C1 segment of cervical spinal cord (tissue), 14 donors: ENCODE measurements at places on chromosomes 16 and 17.

- DNase-seq = no peak
These were observed 912 bp downstream of the USP22 start for GRCh38 chr17:21041741-21042457.

DNA sequence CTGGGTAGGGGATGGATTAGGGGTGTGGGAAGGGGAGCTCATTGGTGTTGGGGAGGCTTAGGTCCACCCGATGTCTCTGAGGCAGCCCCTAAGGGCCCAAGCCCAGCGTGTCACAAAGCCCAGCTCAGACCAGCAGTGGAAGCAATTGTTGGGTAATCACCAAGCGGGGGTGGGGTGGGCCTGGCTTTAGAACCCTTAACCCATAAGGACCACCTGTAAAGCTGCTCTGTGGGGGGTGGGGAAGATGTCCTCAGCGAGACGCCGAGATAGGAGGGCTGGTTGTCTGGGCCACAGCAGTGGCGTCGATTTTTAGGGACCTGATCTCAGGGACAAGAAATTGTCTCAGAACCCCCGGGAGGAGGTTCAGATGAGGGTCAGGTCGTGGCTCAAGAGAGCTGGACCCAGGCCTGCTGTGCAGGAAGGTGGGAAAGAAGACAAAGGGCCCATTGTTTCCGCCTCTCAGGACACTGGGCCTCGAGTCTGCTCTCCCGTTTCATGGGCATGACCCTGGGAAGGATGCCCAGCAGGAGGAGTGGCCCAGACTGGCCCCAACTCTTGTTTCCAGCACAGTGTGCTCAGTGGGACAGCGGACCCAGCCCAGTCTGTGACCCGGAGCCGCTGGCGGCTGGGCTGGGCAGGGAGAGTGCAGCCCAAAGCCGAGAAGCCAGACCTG, 15.9 kb downstream of the ST6GALNAC2 start:
- DNase-seq = no peak

DNA sequence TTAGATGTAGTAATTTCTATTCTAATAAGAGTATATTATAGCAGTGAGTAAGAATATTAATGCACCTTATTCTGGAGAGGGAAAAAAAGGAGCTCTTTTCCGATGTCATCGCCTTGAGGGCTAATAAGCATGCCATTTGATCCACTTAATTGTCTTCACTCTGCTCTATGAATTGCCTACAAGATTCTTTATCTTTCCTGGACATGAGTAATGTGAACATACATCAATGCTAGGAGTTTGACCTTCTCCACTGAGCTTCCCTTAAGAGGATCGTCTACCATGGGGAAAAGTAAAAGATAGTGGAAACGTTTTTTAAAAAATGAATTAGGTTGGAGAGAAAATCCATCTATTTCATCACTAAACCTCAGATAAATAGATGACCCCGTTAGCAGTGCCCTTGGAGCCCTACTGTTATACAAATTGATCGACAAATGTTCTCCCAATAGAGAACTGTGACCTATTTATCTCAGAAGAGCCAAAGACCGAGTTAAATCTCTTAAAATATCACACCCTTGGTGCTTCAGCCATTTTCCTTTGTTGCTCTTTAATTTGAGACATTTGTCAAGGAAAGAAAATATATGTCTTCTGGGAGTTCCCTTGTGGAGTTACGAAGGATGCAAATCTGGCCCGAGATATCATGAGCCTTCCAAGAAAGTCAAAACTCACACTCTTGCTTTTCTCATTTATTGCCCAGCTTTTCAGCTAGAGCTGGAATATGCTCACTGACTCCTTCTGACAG, 898.5 kb downstream of the KCNJ2 start:
- no peak for DNase-seq

DNA sequence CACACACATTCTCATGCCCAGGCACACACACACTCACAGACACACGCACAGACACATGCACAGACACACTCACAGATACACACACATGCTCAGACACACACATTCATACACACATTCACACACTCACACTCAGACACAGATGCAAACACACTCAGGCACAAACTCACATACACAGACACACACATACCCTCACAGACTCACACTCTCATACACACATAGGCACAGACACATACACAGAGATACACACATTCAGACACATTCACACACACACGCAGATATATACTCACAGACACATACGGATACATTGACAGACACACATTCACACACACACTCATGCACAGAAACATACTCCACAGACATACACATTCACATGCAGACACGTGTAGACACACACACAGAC, 89.6 kb downstream of the RBFOX3 start:
- DNase-seq = no peak

DNA sequence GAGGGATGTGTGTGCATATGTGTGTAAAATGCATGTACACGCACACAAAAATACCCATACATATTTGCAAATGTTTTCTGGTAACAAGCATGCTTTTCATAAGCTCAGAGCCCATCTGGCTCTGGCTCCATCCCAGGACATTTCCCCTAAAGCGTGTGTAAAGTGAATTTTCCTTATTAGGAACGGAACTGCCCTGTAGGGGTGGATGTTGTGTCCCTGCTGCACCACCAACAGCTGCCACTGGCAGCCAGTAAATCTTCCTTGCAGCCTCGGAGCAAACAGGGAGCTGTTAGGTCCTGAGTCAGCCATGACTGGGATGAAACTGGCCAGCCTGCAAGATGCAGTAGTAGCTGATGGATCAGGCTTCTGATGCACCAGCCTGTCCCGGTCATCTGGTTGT, 393.5 kb downstream of the UTP18 start:
- DNase-seq = no peak

- no peak for DNase-seq
These were observed 9.9 kb downstream of the LRRC3C start for GRCh38 chr17:39937447-39937846.
